ENCODE measurements at places on chromosomes 7 and 10.

GRCh38 chr7:134946260-134946659 is 40.0 kb upstream of the AGBL3 start:
- peak; percentile 15 for DNase-seq

DNA sequence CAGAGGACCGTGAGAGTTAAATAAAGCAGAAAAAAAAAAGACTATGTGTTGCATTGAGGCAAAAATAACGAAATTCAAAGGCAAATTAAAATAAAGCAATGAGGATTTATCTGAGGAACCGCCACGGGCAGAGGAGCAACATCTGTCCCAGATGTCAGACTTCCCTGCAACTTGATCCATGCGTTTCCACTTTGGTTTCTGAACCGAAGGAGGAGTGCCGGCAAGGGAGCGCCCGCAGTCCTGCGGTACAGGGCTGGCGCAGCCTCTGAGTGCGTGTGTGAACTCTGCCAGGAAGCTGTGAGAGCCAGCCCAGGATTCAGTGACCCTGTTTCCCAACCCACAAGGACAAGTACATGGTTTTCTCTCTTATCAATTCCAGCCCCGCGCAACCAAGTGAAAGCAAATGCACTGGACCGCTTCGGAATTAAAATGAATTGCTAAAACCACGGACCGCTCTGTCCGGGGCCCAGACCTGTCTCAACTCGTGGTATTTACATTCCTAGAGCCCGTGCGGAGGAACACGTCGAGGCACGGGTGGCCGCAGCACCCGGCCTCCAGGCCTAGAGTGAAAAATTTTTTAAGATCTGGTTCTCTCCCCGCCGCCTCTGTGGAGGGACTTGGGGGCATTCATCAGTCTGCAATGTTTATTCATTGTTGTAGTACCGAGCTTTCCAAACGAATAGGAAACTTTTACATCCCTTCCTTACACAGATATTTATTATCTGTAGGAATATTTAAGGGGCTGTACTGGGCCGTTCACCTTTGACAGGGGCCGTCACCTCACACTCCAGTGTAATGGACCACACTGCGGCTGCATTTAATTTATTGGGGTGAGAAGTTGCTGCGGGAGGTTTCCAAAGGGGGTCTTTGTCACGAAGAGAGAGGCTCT is 291.5 kb upstream of the NFE2L3 start:
- no peak for DNase-seq

GRCh38 chr7:151249034-151249731 is 689 bp upstream of the SMARCD3 start:
- DNase-seq: peak; percentile 25

DNA sequence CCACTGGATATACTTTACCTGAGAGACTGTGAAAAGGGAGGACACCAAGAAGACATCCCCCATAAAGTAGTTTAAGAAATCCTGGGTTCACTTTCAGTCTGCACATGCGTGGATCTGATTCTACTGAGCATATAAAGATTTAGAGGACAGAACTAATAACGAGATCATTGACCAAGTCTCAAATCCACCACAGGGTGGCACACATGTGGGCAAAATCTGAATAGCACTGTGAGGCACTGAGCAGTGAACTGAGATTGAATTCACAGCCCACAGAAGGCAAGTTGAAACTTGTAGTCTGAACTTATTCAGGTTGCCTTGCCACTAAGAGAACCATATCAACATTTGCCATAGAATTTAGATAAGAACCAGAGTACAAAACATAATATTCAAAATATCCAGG is 818.6 kb downstream of the GRID1 start:
- peak; percentile 68 for DNase-seq

GRCh38 chr10:112230325-112230988 is 46.9 kb upstream of the GPAM start:
- no peak for DNase-seq

DNA sequence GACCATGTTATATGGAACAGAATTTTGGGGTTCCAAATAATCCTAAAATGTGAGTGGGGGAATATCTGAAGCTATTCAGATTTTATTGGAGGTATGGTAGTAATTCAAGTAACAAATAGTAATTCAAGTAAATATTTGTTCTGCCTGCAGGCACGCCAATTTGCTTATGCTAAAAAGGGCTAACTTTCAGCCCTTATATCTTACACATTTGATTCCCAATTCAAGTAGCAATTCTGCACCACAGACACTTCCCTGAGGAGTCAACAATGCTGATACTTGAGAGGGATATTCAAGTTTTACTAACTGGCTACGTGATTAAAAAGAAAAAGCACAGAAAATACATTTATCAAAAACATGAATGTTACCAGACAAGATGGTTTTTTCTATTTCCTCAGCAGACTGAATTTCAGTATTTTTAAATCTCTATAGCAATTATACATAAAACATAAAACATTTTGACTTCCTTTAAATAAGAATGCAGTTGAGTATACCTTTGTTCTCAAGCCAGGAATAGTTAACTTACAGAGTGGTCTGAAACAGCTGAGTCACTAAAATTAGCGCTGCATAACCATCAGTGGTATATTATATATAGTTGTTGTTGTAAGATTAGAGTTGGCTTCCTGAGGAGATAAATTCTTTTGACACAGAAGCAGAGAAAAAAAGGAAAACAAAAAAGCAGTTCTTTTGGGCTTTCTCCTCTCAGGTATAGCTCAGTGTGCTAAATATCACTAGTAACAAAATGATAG is 33.9 kb downstream of the MTPN start:
- no peak for DNase-seq

GRCh38 chr10:62610649-62611229 is 193.8 kb upstream of the ADO start:
- peak; percentile 90 for DNase-seq

- DNase-seq: no peak
Measured at GRCh38 chr7:121882731-121883130, 9.8 kb downstream of the PTPRZ1 start.

DNA sequence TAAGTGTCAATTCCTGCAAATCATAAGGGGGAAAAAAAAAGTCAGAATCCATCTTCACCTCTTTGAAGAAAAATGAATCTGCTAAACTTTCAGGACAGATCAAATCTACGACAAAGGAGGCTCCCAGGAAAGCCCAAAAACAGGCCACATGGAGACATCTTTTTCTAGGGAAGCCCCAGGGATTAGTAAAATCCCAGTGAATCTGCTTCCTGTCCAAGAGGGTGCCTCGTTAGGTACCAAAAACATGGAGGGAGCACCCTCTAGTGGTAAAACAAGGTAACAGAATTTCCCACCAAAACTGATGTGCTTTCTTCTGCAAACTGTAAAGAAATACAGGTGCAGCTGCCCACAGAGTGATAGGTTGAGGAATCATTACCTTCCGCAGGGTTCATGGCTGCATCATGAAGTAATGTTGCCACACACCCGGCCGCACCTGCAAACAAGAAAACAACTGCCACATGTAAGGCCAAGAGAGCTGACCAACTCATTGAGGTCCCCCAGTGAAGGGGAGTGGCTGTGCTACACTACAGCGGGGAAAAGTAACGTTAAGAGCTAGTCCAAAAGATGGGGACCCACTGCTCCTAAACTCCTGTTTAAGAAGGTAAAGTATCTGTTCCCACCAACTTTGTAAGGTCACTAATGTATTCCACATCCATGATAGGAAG is 7.9 kb downstream of the SLC25A28 start:
- DNase-seq: peak; percentile 65

DNA sequence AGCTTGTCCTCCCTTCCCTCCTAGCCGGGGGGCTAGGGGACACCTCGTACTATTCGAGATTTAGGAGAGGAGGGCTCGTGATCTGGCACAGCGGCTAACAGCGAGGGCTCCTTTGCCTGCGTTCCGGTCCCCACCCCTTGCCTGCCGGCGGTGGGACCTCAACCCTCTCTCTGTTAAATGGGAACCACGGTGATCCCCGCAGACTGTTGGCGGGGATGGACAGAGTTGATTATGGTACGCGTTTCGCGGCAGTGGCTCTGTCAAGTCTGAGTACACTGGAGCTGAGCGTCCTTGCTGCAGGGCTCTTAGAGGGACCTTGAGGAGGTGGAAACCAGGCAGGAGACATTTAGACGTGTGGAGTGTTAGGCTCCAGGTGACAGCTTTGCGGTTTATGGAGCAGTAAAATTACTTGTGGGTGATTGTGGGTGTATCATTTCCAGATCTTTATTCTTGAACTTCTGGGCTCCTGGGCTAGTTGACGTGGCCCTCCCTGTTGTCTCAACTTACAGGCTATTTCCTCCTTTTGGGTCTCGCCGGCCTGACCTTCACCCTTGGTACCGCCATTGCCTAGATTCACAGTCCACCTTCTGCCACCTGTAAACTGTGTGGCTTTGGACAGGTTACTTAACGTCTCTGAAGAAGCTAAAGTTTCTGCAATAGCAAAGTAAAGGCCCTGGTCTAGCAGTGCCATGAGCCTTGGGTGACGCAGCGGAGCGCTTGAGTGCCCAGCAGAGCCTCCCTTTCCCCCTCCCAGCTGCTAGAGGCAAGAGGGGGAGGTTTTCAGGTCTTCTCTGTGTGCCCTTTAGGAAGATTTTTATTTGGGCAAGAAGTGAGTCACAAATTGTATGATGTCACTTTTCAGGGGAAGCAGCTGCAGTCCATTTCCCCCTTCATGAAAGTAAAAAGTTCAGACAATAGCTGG is 739 bp downstream of the CASP7 start:
- DNase-seq: peak; percentile 74

- DNase-seq: no peak
Measured at GRCh38 chr7:151409667-151410404, at the start of gene WDR86. Gene WDR86 (minus strand): TSS chr7:151410038. CDS start chr7:151409589, 449 bp downstream.

GRCh38 chr7:20030417-20030816 is 186.8 kb downstream of the MACC1 start:
- DNase-seq: peak; percentile 59

DNA sequence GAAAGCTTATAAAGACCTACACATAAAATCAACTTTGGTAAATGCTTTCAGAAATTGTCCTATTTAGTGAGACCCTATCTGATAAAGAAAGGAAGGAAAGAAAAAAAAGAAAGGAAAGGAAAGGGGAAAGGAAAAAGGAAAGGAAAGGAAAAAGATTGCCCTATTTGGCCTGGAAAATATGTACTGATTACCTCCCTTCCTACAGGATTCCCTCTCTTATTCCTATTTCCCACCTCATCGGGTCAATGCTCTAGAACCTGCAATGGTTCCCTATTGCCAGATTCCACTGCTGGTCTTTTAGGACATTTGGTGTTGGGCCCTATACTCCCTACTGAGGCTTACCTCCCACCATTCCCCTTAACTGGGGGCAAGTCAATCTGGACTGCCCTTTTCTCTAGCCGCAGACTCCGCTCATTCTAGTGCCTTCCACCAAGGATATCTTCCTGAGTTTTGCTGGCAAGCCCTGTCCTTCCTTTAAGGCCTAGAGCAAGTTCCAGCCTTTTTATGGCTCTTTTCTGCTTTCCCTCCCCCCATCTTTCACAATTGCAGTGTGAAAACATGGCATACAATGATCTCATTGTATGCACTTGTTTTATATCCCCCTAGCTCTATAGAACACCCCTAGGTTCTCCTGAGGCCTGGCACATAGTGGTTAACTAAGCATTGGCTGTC is 4.4 kb downstream of the DDIT4 start:
- no peak for DNase-seq

DNA sequence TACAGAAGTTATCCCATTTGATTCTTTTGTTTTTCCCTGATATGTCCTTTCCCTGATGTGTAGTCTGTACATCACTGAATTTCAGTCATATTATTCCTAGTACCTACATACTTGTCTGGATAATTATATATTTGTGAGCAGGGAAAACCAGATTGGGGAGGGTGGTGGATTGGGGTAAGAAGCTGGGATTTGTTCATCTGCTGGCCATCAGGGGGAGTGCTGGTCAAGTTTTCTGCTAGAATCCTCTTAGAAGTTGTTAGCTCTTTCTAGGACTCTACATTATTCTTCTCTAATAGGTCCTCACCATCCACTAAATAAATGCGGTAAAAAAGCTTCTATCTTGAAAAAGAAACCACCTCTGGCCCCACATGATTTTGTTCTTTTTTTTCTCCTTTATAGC is 232.7 kb upstream of the TAC1 start:
- DNase-seq: peak; percentile 46

- no peak for DNase-seq
Measured at GRCh38 chr10:49650724-49651034, 28.8 kb upstream of the C10orf53 start.

GRCh38 chr7:80770061-80770460 is 131.6 kb downstream of the CD36 start:
- no peak for DNase-seq

All from GM12865 (cell line).